ENCODE measurements at places on chromosomes 13 and 19.

- DNase-seq, result no peak
Measured at GRCh38 chr13:64206430-64207225, 2791.0 kb upstream of the PCDH20 start.

DNA sequence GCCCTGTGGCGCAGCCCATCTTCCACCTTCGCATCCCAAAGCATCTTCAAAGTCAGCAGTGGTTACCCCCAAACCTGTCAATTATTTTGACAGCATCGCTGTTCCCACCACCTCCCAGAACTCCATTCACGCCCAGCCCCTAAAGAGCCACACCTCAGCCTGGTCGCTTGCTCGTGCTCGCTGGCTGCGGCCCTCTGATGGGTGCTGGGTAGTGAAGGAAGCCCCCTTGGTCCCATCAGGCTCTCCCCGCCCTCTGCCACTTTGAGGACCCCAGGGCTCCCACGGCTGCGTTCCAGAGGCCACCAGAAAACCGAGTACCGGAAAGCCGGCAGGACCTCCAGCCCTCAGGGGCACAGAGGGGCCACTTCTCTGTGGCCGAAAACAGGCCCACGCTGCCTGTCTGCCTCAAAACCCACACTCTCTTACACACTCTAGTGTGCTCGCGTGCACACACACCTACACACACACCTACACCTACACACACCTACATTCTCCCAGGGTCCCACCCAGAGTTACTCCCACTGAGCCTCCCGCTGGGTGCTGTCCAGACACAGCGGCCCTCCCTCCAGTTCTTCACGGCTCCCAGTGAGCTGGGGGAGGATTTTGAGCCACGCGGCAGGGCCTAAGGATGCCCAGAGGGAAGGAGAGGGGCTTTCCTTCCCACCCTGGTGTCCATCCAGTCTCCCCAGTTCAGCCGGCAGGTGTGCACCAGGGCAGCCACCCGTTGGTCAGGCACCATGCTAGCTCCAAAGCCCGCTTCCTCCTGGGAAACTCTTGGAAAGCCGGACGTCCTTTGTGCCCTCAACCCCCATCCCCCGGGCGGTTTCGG is 1.9 kb downstream of the VSTM2B start:
- no peak for DNase-seq

GRCh38 chr13:94335761-94336526 is 143.5 kb downstream of the DCT start:
- DNase-seq, result no peak

DNA sequence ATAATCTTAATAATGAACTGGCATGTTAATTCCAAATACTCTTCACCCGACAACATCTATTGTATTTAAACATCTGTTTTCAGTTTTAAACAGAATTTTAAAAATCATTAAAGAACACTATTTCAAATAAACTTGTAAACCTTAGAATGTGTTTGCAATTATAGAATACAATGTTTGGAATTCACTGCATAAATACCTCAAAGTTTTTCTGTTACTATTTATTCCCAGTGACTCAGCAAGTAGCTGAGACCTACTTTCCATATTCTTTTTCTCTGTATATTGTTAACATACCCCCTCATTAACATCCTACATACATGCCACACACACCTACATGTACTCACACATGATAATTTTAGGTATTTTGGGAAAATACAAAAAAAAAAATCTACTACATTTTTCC is 1134.3 kb downstream of the SLITRK1 start:
- DNase-seq, result no peak

GRCh38 chr19:2274931-2275535 is 6.9 kb downstream of the PEAK3 start:
- no peak for DNase-seq

DNA sequence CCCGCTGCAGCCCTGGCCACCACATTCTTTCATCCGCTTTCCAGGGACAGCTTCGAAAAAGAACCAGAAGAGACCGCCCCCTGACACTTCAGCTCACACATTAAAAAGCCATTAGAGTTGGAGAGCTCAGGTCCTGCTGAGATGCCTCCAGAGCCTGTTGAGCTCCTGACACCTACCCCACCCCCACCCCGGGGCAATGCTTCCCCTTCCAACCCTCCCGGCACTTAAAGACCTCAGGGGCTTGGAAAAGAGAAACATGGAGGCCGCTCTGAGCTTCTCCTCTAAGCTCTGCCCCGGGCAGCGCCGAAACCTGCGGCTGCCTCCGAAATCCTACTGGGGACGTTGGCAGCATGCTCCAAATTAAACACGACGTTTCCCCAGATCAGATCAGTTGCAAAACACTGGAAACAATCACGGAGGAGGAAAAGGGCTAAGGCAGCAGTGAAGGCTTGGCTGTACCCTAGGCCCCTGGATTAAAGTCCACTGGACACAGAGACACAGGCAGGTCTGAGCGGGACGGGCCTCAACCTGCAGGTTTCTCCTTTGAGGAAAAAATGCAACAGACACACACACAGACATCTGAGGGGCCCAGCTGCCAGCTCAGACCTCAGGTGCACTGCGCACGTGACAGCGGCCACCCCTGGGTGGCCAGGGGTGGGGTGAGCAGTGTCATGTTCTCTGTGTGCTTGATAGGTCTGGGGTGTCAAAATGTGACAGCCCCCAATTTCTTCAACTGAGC is 9.6 kb downstream of the SH3GL1 start:
- DNase-seq, result no peak

DNA sequence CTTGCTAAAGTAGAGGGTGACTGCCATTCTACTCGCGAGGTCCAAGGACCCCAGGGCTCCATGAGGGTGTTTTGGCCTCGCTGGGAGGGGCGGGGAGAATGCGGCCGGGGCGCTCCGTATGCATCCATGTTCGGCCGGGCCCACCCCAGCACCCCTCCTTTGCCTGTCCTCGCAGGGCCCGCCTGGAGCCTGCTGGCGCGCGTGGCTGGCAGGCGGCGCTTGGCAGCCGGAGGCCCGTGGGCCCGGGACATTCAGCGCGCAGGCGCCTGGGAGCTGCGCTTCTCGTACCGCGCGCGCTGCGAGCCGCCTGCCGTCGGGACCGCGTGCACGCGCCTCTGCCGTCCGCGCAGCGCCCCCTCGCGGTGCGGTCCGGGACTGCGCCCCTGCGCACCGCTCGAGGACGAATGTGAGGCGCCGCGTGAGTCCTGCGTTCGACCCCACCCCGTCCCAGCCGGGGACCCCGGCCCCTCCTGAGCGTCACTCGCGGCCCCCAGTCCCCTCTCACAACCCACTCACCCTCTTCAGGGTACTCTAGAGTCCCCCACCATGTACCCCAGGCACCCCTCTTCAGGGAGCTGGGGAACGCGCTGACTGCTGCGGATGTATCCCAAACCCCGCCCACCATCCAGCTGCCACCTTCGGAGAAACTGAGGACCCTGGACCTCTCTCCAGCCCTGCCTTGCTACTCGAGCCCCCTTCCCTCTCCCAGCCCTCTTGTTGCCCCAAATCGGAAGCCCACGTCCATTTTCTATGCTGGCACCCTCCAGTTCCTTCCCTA is 4.1 kb downstream of the DLL3 start:
- no peak for DNase-seq

GRCh38 chr19:50994129-50994528 is 7.3 kb downstream of the KLK8 start:
- DNase-seq, result no peak

GRCh38 chr13:40780822-40781401 is 8.5 kb upstream of the SLC25A15 start:
- DNase-seq, result no peak

DNA sequence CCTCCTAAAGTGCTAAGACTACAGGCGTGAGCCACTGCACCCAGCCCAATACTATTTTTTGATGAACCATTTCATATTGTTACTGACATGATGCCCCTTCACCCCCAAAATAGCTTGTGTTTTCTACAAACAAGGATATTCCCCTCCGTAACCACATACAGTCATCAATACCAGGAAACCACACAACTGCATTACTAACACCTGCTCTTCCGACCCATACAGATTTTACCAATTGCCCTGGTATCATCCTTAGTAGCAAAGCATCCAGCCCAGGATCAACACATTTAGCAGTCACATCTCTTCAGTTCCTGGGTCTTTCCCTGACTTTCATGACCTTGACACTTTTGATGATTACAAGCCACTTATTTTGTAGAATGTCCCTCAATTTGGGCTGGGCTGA is 33.6 kb downstream of the KCTD15 start:
- no peak for DNase-seq

DNA sequence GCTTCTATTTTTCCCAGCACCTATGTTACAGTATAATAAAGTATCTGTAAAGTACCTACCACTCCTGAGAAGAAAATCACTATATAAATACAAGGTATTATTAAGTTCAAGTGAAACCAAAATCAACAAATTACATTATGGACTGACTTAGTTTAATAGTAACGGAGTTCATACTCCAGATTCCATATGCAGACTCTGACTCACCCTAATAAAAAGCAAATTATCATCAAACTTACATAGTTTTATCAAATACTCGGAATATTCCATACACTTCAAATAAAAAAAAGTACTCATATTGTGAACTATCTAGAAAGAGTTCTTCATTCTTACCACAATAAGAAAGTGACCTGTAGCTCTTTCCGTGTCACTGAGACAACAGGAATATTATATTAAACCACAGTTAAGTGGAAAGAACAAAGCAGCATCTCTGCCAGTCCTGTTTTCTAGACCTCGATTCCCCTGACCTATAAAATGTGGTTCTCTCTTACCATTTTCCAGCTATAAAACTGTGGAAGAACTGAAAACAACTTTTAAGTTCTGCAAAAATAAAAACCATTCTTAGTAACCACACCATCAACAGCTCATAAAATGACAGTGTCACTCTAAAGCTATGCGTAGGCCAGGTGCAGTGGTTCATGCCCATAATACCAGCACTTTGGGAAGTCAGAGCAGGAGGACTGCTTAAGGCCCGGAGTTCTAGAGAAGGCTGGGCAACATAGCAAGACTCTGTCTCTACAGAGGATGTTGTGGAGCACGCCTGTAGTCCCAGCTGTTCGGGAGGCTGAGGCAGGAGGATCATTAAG is 42.6 kb downstream of the USP12 start:
- DNase-seq, result no peak

DNA sequence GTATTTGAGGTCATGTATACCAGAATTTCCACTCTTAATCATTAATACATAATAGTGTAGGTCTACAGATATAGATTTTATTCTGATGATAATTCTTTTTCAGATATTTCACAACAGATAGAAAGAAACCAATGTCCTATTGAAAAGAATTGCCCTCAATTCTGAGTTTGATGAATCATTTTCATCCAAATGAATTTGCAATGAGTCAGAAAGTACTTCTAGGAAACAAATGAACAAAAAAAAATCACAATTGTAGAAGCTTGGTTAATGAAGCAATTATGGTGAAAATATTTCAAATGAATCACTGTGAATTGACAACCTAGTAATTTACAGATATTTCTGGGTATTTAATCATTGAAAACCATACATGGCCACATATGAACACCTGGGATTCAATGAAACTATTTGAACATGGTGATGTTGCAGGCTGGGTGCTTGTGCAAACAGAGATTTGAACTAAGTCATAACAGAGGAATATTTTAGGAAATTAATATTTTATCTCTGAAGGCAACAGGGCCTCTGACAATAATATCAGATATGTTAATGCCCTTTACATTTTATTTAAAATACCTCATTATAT is 360.9 kb downstream of the SLITRK5 start:
- DNase-seq, result no peak

GRCh38 chr13:44219577-44220548 is 153.8 kb upstream of the SERP2 start:
- DNase-seq, result no peak

Measured in NCI-H1436 treated with DMSO at 0.1 percent for 48 hours (cell line).